ENCODE measurements at places on chromosomes 12 and 14. TPM values are rescaled to one million over a fixed set of nuclear protein-coding genes. Genes with fewer than 3 reads are reported as not detected.

DDX24 gene
- total RNA-seq: 134 TPM

OR4E2 gene
- total RNA-seq: not detected

CELA1 gene
- not detected for total RNA-seq

TAS2R8 gene
- 0.36 TPM for total RNA-seq

LYZ gene
- total RNA-seq: 8.3 TPM

OLR1 gene
- total RNA-seq: under 0.01 TPM

Measured in osteoblast (primary cell).